Activated CD4-positive, CD25-positive, alpha-beta regulatory T cell treated with anti-CD3 and anti-CD28 coated beads, Interleukin-2, amount 50 U/mL, for 24 hours (primary cell): ENCODE measurements at places on chromosomes 13 and 19.
A peak's percentile ranks its signal among the peaks of the same experiment; 100 is the strongest.

DNA sequence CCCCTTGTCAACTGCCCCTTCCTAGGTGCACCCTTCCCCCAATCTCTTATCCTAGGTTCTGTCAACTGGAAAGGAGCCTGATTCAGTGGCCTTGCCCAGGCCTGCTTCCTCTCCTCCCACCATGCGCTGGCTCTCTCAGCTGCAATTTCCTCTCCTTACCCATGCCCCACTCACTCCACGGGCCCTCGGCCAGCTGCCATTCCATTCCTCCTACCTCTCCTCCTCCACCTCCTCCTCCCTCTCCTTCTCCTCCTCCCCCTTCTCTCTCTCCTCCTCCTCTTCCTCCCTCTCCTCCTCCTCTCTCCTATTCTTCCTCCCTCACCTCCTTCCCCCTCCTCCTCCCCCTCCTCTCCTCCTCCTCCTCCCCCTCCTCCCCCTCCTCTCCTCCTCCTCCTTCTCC is 9.6 kb upstream of the TIMM44 start:
- no peak for ATAC-seq

GRCh38 chr13:18991060-18991459 is 190.6 kb downstream of the TUBA3C start:
- no peak for ATAC-seq

- ATAC-seq = no peak
These were observed 4.0 kb upstream of the ZNF8 start for GRCh38 chr19:58274771-58275201.

GRCh38 chr19:30883071-30883470 is 466.2 kb downstream of the TSHZ3 start:
- ATAC-seq = no peak

DNA sequence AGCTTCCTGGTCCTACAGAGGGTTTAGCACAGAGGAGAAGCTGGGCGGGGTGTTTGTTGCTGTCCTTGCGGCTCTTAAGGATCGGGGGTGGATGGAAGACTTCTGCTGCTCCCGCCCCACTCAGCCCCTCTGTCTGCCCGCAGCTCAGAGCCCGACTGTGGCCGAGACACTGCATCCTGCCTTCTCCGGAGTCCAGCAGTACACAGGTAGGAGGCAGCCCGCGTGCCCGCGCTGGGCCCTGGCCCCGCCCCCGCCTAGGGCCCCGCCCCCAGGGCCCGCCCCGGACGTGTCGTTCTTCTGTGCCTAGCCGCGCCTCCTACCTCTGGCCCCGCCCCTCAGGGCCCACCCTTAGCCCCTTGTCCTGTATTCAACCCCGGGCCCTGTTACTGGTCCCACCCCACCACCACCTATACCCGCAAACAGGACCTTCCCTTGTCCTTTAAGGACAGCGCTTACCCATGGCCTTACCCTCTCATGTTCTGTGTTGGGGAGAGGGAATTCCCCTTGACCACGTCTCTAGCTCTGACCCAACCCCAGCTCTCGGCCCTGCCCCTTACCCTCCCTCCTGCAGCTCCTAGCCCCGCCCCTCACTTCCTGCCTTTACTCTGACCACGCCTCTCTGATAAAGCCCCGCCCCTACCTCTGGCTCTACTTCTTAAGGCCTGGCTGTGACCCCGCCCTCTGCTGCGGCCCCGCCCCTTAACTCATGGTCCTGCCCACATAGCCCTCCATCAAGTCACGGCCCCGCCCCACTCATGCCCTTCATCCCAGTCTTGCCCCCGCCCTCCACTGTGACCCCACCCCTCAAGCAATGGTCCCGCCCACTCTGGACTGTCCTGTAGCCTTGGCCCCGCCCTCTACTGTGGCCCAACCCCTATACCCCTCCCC is 60.5 kb downstream of the CELF5 start:
- peak; percentile 79 for ATAC-seq

GRCh38 chr19:44190020-44190419 is 22.3 kb upstream of the ZNF227 start:
- ATAC-seq = no peak

GRCh38 chr13:85436029-85436428 is 363.2 kb downstream of the SLITRK6 start:
- ATAC-seq = no peak

GRCh38 chr13:33758113-33758512 is 59.8 kb upstream of the RFC3 start:
- no peak for ATAC-seq

- no peak for ATAC-seq
These were observed 927 bp upstream of the TSHZ3 start for GRCh38 chr19:31350033-31350692.

GRCh38 chr19:34834472-34835061 is 61.6 kb upstream of the ZNF599 start:
- ATAC-seq = no peak

DNA sequence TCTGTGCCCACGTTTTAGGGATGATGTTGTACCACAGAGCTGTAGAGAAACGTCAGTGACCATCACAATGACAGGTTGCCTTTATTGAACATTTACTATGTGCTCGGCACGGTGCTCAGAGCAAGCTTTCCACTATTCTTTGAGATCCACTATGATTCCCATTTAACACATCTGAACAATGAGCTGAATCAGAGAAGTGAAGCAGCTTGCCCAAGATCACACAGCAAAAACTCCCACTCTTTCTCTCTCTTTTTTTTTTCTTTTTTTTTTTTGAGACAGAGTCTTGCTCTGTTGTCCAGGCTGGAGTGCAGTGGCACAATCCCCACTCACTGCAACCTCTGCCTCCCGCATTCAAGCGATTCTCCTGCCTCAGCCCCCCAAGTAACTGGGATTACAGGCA is 8.1 kb upstream of the TNFSF9 start:
- no peak for ATAC-seq

DNA sequence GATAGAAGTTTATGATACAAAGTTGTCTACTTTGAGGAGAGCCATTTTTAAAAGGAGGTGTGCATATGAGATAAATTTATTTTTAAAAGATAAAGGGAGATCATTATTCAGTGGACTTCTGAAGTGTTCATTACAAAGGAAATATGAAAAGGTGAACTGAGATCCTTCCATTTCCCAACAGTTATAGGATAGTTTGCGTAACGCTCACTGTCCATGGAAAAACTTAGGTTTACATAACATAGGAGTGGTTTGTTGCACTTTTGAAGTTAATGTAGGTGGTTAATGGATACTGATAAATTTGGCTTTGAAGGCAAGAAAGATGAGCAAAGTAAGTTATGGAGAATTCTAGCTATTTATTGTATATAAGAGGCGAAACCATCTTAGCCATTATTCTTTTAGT is 92.5 kb downstream of the WDFY2 start:
- ATAC-seq = no peak

- no peak for ATAC-seq
These were observed 15.0 kb upstream of the ZNF439 start for GRCh38 chr19:11833541-11833940.

DNA sequence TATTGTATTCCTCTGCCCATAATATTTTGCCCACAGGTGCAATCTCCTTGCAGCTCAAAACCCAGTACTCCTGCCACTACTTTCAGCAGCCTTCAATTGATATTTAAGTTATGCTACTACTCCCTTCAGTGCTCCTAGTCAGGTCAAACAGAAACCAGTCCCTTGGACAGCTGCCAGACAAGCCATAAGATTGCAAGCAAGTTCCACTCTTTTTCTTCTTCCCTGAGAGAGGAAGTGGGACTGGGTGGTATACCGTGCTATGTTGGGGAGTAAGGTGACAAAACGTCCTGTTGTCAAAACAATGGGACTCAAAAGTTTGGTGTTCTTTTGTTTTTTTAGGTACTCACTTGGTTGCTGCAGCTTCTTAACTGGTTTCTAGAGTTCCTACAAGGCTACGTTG is 63.1 kb upstream of the FRY start:
- ATAC-seq = no peak

GRCh38 chr13:97023117-97023516 is 28.8 kb upstream of the OXGR1 start:
- no peak for ATAC-seq

DNA sequence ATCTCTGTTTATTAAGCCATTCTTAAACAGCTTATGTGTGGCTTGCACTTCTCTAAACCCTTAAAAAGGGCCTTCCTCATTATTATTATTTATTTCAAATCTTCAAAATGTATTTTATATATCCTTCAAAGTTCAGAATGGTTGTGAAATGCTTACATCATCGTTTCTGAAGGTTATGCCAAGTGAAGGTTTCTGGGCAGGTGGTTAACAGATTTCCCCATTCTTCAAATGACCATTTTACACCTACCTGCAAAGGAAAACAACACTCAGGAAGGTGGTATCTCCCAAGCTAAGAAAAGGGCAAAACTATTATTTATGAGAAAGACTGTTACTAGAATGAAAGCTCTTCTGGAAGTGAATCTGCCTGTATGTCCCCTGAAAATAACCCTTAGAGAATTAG is 191.6 kb downstream of the SHISA2 start:
- no peak for ATAC-seq

- no peak for ATAC-seq
These were observed 3.4 kb downstream of the GGN start for GRCh38 chr19:38384209-38385027.

GRCh38 chr13:67175836-67176459 is 54.2 kb downstream of the PCDH9 start:
- ATAC-seq = no peak

DNA sequence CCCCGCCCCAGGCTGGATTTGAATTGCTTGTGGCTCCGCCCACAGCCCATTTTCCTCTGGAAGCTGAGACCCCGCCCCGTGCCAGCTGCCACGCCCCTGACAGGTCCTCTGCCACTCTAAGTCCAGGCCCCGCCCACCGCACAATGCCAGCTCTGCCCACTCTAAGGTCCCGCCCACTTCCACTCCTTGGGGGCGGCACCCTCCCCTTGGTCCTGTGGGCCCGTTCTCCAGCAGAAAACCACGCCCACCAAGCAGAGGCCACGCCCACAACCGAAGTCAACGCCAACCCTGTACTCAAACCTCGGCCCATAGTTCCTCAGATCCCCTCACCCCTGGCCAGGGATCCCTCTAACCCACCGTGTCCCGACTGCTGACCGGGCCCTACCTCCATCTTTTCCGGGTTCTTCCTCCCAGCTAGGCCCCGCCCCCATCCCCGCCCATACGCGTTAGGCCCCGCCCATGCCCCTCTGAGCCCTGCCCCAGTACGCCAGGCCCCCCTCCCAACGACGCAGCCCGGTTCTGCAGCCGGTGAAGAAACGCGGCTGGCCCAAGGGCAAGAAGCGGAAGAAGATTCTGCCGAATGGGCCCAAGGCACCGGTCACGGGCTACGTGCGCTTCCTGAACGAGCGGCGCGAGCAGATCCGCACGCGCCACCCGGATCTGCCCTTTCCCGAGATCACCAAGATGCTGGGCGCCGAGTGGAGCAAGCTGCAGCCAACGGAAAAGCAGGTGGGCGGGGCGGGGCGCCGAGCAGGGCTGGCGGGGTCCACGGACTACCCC is 1.3 kb downstream of the HMG20B start:
- ATAC-seq = no peak

- ATAC-seq = no peak
These were observed 41.8 kb upstream of the DCUN1D2 start for GRCh38 chr13:113532156-113532806.

- ATAC-seq = no peak
These were observed 11.6 kb downstream of the REXO1 start for GRCh38 chr19:1836458-1837221.

GRCh38 chr13:43584751-43585150 is 202.0 kb downstream of the ENOX1 start:
- no peak for ATAC-seq

DNA sequence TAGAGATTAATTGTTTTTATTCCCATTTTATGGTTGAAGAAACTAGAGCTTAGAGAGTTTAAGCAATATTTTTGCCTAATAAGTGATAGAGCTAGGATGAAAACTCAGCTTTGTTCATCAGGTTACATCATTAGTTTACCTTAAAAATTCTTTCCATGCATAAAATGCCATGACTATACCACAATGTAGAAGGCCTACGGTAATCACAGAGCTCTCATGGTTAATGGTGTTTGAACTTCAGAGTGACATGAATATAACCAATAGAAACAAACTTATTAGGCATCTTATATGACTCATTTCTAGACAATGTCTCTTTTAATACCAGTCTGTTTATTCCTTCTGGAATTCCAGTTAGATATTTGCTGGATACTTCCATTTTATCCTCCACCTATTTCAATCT is 78.5 kb downstream of the FGF9 start:
- no peak for ATAC-seq

- no peak for ATAC-seq
These were observed 962 bp upstream of the IRS2 start for GRCh38 chr13:109787135-109787954.

- no peak for ATAC-seq
These were observed 140.2 kb downstream of the KLF5 start for GRCh38 chr13:73198991-73199411.

GRCh38 chr13:77522444-77522843 is 13.1 kb upstream of the SCEL start:
- ATAC-seq = no peak

DNA sequence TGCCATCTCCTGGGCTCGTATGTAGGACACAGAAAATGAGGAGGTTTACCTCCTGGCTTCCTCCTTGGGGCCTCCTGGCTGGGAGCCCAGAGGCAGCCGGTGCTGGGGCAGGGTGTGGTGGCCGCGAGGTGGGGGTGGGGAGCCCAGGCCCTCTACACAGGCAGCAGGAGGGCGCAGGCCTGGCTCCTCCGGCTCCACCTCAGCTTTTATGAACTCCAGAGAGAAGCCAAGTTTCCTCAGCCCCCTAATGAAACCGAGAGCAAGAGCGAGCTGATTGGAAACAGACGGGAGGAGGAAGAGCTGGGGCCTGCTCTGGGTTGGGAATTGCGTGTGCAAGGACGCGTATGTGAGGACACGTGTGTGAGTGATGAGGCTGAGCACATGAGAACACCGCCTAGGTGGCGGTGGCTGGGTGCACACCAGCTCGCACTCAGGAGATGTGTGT is 23.1 kb downstream of the LYL1 start:
- ATAC-seq = no peak

- no peak for ATAC-seq
These were observed 15.0 kb downstream of the TSHZ3 start for GRCh38 chr19:31334101-31334848.

GRCh38 chr13:49560270-49561061 is 24.9 kb downstream of the RCBTB1 start:
- ATAC-seq = no peak

DNA sequence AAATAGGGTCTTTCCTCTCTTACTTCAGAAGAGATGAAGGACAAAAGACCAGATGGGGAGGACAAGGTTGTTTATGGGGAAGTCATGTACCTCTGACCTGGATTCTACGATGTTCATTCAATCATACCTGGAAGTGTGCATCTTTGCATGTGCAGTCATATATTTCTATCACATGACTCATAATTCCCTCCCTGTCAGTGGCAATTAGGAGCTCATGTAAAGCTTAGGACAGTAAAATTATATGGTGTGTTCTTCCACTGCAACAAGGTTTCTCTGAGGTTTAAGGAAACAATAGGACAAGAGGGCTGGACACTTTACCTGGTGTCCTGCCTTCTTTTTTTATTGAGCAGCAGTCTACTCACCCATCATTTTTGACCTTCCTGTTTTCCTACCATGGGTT is 19.8 kb downstream of the CEACAM7 start:
- no peak for ATAC-seq
